Fibroblast of upper back skin (primary cell): ENCODE measurements at places on chromosomes 5 and 9.

GRCh38 chr9:96040591-96041461 lies 165.3 kb downstream of the ERCC6L2 start:
- DNase-seq = no peak

GRCh38 chr5:88304356-88304755 lies 35.7 kb upstream of the TMEM161B start:
- no peak for DNase-seq

GRCh38 chr9:127707766-127708165 lies 978 bp downstream of the CFAP157 start:
- DNase-seq = no peak

DNA sequence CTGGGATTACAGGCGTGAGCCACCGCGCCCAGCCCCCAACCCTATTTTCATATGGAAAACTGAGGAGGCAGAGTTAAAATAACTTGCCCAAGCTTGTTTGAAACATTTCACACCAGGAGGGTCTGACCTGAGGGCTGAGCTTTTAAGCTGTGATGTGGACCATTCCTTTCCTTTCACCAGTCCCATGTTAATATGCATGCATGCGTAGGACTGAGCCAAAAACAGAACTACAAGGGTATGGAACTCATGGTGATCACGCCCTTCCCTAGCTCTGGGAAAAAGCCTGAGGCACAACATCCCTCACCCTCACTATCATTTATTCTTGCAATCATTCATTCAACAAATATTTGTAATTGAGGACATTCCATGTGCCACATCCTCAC lies 87.4 kb upstream of the FAM169A start:
- no peak for DNase-seq

- peak; percentile 40 for DNase-seq
Observed at GRCh38 chr9:92432350-92432749, 8.1 kb upstream of the OMD start.

- DNase-seq = peak; percentile 66
Observed at GRCh38 chr5:17315710-17316221, 98.3 kb downstream of the BASP1 start.
